B cell (primary cell): ENCODE measurements at places on chromosomes 2 and 18. TPM values are rescaled to one million over a fixed set of nuclear protein-coding genes. Genes with fewer than 3 reads are reported as not detected.
A peak's percentile ranks its signal among the peaks of the same experiment; 100 is the strongest.

DNA sequence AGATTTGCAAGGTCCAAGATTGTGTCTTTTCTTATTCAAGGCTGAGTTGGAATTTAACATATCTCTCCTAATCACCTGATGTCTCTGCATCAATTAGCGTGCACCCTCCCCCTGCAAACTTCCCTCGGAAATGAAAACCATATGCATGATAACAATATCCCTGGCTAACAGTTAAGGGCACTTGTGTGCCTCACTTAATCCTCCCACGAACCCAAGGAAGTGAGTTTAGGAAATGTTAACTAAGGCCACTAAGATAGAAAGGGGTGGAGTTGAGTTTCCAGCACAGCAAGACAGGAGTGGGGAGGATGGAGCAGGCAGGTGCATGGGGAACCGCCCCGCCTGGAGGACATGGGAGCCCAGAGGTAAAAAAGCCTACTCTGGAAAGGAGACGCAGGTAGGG, 52.4 kb upstream of the PTMA start:
- no peaks in the 10 kb centered on the region for H3K27me3 ChIP-seq
- no peak overlapping the region for H3K27ac ChIP-seq
- no peak for DNase-seq
- H3K4me3 ChIP-seq = no peak overlapping the region
- no peaks in the 10 kb centered on the region for H3K36me3 ChIP-seq

- H3K27ac ChIP-seq = no peak overlapping the region
- H3K4me3 ChIP-seq = no peak overlapping the region
- no peak for DNase-seq
- peaks cover 4% of the 10 kb centered on the region for H3K4me1 ChIP-seq
- no peaks in the 10 kb centered on the region for H3K36me3 ChIP-seq
Measured at GRCh38 chr18:31649978-31650719, 34.2 kb downstream of the B4GALT6 start.

GRCh38 chr2:218839430-218839829, 7.8 kb upstream of the PRKAG3 start:
- H3K4me1 ChIP-seq = no peaks in the 10 kb centered on the region
- no peaks in the 10 kb centered on the region for H3K36me3 ChIP-seq
- H3K27me3 ChIP-seq = no peaks in the 10 kb centered on the region
- H3K27ac ChIP-seq = no peak overlapping the region
- no peak overlapping the region for H3K4me3 ChIP-seq

- H3K36me3 ChIP-seq = no peaks in the 10 kb centered on the region
- no peaks in the 10 kb centered on the region for H3K27me3 ChIP-seq
- no peak overlapping the region for H3K27ac ChIP-seq
- DNase-seq = peak; percentile 34
- H3K4me1 ChIP-seq = peaks cover 16% of the 10 kb centered on the region
- H3K4me3 ChIP-seq = no peak overlapping the region
Measured at GRCh38 chr2:10297959-10298531, 4.7 kb upstream of the HPCAL1 start.

Gene KCNIP3
- not detected in 2 replicates for total RNA-seq

GRCh38 chr2:171668183-171668582, 19.1 kb upstream of the DYNC1I2 start:
- no peak overlapping the region for H3K27ac ChIP-seq
- DNase-seq = no peak
- no peak overlapping the region for H3K4me3 ChIP-seq
- H3K36me3 ChIP-seq = no peaks in the 10 kb centered on the region
- no peaks in the 10 kb centered on the region for H3K4me1 ChIP-seq
- H3K27me3 ChIP-seq = no peaks in the 10 kb centered on the region

DNA sequence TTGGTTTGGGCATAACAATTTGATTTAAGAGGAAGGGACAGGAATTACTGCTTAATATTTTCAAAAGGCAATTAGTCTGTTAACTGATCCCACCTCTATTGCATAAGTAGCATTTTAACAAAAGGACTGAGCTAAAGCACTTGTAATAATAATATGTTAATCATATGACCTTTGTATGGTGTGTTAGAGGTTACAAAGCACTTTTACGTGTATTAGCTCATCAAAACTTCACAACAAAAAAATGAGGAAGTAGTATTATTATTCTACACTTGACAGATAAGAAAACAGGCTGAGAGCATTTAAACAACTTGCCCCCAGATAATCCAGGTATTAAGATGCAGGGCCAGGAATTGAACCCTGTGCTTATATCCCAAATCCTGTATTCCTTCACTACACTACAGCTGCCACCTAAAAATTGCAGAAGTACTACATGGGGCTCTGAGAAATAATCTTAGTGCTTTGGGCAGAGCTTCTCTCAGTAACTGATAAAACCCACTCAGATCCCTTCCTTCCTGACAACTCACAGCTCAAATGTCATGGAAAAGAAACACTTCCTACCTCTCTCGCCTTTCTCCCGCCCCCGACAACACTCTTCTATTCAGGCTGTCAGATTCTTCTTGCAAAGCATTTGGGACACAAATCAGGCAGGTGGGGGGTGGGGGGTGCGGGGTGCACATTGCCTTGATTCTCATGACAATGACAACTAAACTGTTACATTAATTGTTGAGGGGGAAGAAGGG, 20.7 kb upstream of the KCTD1 start:
- H3K4me1 ChIP-seq = no peaks in the 10 kb centered on the region
- DNase-seq = no peak
- H3K36me3 ChIP-seq = no peaks in the 10 kb centered on the region
- H3K4me3 ChIP-seq = no peak overlapping the region
- no peaks in the 10 kb centered on the region for H3K27me3 ChIP-seq

Gene RAB6C
- total RNA-seq = not detected in 2 replicates

Gene TCF7L1
- total RNA-seq = 0.53 and 0.67 TPM in 2 replicates

Gene ADNP2
- 14.7 and 16.1 TPM in 2 replicates for total RNA-seq

DNA sequence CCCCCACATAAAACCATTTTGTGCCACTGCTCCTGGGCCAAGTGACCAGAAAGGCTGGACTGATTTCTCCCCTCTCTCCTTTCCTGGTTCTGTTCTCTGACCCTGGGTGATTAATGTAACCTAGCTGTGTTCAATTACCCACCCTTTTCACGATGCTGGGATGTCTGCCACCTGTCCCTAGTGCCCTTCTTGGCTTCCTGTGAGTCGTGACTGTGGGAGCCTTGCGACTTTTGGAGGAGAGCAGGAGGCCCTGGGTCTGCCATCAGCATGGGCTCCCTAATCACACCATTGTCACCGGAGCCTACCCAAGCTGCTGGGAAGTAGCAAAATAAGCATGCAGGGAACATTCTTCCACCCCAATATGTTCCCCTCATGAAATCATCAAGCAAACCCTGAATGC, 38.3 kb downstream of the SRSF7 start:
- H3K27ac ChIP-seq = no peak overlapping the region
- no peaks in the 10 kb centered on the region for H3K4me1 ChIP-seq
- H3K27me3 ChIP-seq = no peaks in the 10 kb centered on the region
- no peak for DNase-seq
- H3K36me3 ChIP-seq = peaks cover 5% of the 10 kb centered on the region

DNA sequence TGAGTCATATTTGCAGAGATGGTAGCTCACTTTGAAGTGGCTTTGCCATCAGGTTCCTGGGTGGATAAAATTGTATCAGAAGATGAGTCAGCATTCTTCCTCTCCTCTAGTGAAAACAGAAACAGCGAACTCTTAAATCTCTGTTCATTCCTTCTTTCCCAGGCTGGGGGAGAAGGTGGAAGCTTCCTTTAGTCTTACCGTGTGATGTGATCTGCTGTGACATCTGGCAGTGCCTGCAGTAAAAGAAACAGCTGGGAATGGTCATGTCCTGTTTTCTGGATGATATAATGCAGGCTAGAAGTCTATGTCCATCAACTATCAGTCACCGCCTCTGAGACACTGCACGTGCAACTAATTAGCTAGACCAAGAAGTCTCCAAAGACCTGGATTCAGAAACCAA, 171.6 kb downstream of the VAPA start:
- no peak overlapping the region for H3K4me3 ChIP-seq
- H3K27me3 ChIP-seq = no peaks in the 10 kb centered on the region
- no peak overlapping the region for H3K27ac ChIP-seq
- no peak for DNase-seq
- H3K4me1 ChIP-seq = no peaks in the 10 kb centered on the region
- H3K36me3 ChIP-seq = no peaks in the 10 kb centered on the region

- peaks cover 37% of the 10 kb centered on the region for H3K4me1 ChIP-seq
- no peaks in the 10 kb centered on the region for H3K36me3 ChIP-seq
- no peaks in the 10 kb centered on the region for H3K27me3 ChIP-seq
- DNase-seq = no peak
Measured at GRCh38 chr2:42959234-42960001, 167.0 kb upstream of the HAAO start.

Gene ALPP
- not detected in 2 replicates for total RNA-seq

- no peak overlapping the region for H3K4me3 ChIP-seq
- H3K36me3 ChIP-seq = no peaks in the 10 kb centered on the region
- H3K27ac ChIP-seq = no peak overlapping the region
- H3K27me3 ChIP-seq = no peaks in the 10 kb centered on the region
- no peak for DNase-seq
- no peaks in the 10 kb centered on the region for H3K4me1 ChIP-seq
Measured at GRCh38 chr2:158893026-158893425, 75.4 kb upstream of the TANC1 start.

Gene HOXD9
- not detected in 2 replicates for total RNA-seq

- H3K27ac ChIP-seq = no peak overlapping the region
- no peak for DNase-seq
- no peak overlapping the region for H3K4me3 ChIP-seq
- no peaks in the 10 kb centered on the region for H3K36me3 ChIP-seq
- peaks cover 18% of the 10 kb centered on the region for H3K27me3 ChIP-seq
- H3K4me1 ChIP-seq = peaks cover 10% of the 10 kb centered on the region
Measured at GRCh38 chr2:110747522-110748488, 15.4 kb downstream of the ACOXL start.

DNA sequence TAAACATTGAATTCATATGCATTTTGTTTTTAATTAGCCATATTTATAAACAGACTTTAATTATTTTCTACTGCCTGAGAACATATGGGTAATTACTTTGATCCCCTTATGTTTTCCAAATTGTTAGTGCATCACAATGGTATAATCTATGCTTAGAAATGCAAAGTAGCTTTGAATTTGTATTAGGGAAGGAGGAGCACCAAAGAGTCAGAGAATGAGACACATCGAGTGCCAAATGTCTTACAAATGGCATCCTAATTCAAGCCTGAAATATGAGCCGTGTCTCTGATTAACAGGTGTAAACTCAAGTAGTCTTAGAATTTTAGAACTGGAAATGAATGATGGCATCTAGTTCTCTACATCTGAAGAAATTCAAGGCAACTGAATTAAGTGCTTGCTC, 8.7 kb upstream of the HNMT start:
- H3K4me1 ChIP-seq = no peaks in the 10 kb centered on the region
- H3K27ac ChIP-seq = no peak overlapping the region
- H3K27me3 ChIP-seq = no peaks in the 10 kb centered on the region
- H3K4me3 ChIP-seq = no peak overlapping the region

- H3K36me3 ChIP-seq = no peaks in the 10 kb centered on the region
- DNase-seq = no peak
- H3K27ac ChIP-seq = peak overlapping the region; percentile 93
- H3K4me1 ChIP-seq = peaks cover 33% of the 10 kb centered on the region
Measured at GRCh38 chr2:69437751-69438154, 518 bp upstream of the NFU1 start.

GRCh38 chr2:207107551-207107950, 58.2 kb downstream of the KLF7 start:
- H3K4me3 ChIP-seq = no peak overlapping the region
- no peaks in the 10 kb centered on the region for H3K27me3 ChIP-seq
- peaks cover 13% of the 10 kb centered on the region for H3K4me1 ChIP-seq
- H3K36me3 ChIP-seq = no peaks in the 10 kb centered on the region

GRCh38 chr18:47931718-47932103, 1.3 kb upstream of the SMAD2 start:
- H3K36me3 ChIP-seq = no peaks in the 10 kb centered on the region
- H3K4me1 ChIP-seq = peaks cover 22% of the 10 kb centered on the region
- H3K27ac ChIP-seq = peak overlapping the region; percentile 94
- DNase-seq = no peak
- no peaks in the 10 kb centered on the region for H3K27me3 ChIP-seq
- peak overlapping the region; percentile 64 for H3K4me3 ChIP-seq

- H3K4me3 ChIP-seq = no peak overlapping the region
- no peaks in the 10 kb centered on the region for H3K27me3 ChIP-seq
- no peak overlapping the region for H3K27ac ChIP-seq
- peaks cover 76% of the 10 kb centered on the region for H3K36me3 ChIP-seq
- no peak for DNase-seq
Measured at GRCh38 chr2:47015206-47015605, 99.6 kb upstream of the MCFD2 start.

Gene ADAM23
- 1.3 and 1.7 TPM in 2 replicates for total RNA-seq

- no peak for DNase-seq
- H3K4me1 ChIP-seq = peaks cover 10% of the 10 kb centered on the region
- H3K27me3 ChIP-seq = no peaks in the 10 kb centered on the region
- no peak overlapping the region for H3K4me3 ChIP-seq
- peaks cover 68% of the 10 kb centered on the region for H3K36me3 ChIP-seq
Measured at GRCh38 chr2:144405321-144405720, 114.6 kb downstream of the ZEB2 start.

Gene CNRIP1
- total RNA-seq = not detected in 2 replicates

Gene CTLA4
- 0.30 and 1.1 TPM in 2 replicates for total RNA-seq

- H3K27me3 ChIP-seq = no peaks in the 10 kb centered on the region
- H3K36me3 ChIP-seq = no peaks in the 10 kb centered on the region
- H3K4me3 ChIP-seq = no peak overlapping the region
- no peak overlapping the region for H3K27ac ChIP-seq
- no peak for DNase-seq
- H3K4me1 ChIP-seq = peaks cover 8% of the 10 kb centered on the region
Measured at GRCh38 chr2:144629935-144630334, 110.0 kb upstream of the ZEB2 start.

Gene VWA3B
- total RNA-seq = not detected in 2 replicates

DNA sequence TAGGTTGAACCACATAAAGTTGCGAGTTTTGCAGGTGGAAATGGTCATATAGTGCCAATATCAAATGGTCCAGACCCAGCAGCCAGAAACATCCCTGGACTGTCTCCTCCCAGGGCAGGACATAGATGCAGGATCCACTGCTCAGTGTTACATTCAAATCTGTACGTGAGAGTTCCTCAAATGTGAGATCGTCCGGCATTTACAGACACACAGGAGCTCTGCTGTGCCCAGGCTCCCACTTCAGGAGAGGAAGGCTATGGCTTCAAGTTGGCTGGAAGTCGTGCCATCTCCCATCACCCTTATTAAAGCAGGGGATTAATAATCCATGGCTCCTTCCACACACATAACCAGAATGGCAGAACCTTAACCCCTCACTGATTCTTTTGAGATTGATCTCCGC, 688.2 kb upstream of the HS6ST1 start:
- no peaks in the 10 kb centered on the region for H3K36me3 ChIP-seq
- no peak overlapping the region for H3K4me3 ChIP-seq
- H3K27ac ChIP-seq = no peak overlapping the region
- H3K4me1 ChIP-seq = no peaks in the 10 kb centered on the region

- H3K4me3 ChIP-seq = no peak overlapping the region
- H3K36me3 ChIP-seq = no peaks in the 10 kb centered on the region
- H3K4me1 ChIP-seq = no peaks in the 10 kb centered on the region
- H3K27ac ChIP-seq = no peak overlapping the region
- DNase-seq = no peak
Measured at GRCh38 chr2:14016289-14016955, 616.1 kb upstream of the LRATD1 start.

Gene RUFY4
- not detected in 2 replicates for total RNA-seq

- no peaks in the 10 kb centered on the region for H3K36me3 ChIP-seq
- H3K4me1 ChIP-seq = no peaks in the 10 kb centered on the region
- no peak overlapping the region for H3K4me3 ChIP-seq
- DNase-seq = no peak
- no peak overlapping the region for H3K27ac ChIP-seq
Measured at GRCh38 chr18:60684843-60685513, 312.4 kb upstream of the MC4R start.

Gene PLCD4
- total RNA-seq = 0.62 TPM in 1 of 2 replicates, not detected in the other

Gene PTPN18
- total RNA-seq = 101 and 102 TPM in 2 replicates

GRCh38 chr2:53964257-53964952, 6.4 kb downstream of the PSME4 start:
- no peaks in the 10 kb centered on the region for H3K36me3 ChIP-seq
- DNase-seq = no peak
- H3K27ac ChIP-seq = peak overlapping the region; percentile 57
- no peaks in the 10 kb centered on the region for H3K27me3 ChIP-seq
- no peak overlapping the region for H3K4me3 ChIP-seq
